NCI-H345 (cell line): ENCODE measurements at places on chromosomes 12 and 14.
A peak's percentile ranks its signal among the peaks of the same experiment; 100 is the strongest.

DNA sequence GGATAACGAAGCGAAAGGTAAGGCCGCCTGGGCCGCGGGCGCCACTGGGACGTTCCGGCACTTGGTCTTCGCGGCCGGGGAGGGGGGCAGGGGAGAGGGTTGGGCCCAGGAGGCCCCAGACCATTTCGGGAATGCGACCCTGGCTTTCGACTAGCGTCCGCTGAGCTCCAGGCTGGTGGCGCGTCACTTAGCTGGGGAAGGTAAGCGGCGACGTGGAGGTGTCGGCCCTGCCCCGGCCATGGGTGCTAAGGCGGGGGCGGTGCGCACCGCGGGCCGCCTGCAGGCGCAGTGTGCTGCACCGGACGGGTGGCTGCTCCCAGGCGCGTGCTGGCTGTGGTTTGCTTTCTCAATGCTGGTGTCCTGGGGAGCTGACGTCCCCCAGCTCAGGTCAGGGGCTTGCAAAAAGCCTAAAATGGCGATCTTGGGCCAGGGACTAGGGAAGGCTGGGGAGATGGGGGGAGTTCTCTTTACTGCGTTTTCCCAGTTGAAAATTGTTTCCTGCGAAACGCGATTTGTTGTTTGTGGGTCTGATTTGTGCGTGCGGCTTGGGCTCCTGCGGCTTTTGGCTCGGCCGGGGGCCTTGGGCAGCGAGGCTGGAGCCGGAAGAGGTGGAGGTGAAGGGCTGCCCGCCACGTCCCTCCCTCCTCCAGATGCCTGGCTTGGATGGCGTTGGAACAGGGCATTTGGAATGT, 1.2 kb downstream of the HOXC10 start:
- no peak for DNase-seq

DNA sequence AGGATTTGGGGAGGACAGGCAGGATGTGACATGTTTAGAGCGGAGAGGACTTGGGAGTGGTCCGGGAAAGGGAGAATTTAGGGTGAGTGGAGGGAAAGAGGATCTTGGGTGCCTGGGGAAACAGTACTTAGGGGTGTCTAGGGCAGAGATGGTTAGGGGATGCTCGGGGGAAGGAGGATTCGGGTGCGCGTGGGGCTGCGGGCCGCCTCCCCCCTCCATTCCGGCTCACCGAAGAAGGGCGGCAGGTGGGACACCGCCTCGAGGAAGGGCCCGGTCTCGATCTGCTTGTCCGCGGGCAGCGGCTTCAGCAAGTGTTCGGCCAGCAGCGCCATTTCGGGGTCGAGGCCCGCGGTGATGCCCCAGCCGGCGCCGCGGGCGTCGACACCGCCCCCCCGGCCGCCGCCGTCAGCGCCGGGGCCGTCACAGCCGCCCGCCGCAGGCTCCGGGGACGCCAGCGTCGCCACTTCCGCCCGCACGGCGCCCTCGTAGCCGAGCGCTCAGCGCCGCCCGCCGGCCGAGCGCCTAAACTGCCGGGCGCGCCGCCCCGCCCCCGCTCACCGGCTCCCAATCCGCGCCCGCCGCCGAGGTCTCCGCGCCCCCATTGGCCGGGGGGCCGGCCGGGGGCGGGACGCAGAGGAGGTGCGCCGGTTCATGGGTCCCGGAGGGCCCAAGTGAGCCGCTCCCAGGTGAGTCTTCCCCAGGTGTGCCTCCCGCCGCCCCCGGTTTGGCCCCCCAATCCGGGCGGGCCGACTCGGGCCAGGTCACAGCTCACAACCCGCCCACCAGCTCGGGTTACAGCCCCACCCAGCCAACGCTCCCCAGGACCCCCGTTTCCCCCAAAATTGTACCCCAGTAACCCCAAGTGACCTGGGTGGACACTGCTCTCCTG, at the start of gene GLTP:
GLTP (minus strand) TSS at position 499 of the 889 bp plus-strand sequence; CDS start at position 332, 167 bp downstream.
- DNase-seq, result peak; percentile 93

- DNase-seq, result no peak
Measured at GRCh38 chr14:90616313-90616712, 199.9 kb downstream of the TTC7B start.

DNA sequence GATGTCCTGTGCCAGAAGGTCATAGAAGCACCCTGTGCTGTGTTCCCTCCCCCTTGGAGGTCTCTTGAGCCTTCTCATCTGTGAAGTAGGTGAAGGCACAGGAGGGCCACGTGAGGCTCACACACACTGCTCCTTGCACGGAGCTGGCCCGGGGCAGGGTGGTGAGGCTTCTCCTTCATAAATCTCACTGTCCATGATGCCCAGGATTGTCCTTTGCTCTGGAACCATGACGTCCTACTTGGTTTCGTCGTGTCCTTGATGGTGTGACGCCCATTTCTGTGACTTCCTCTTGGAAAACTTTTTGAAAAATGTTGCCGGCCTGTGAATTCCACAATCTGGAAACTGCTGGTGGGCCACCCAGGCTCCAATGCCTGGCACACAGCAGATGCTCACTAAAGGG, 34.4 kb downstream of the SH2B3 start:
- DNase-seq, result no peak

GRCh38 chr12:116931665-116932064, 20.9 kb downstream of the FBXW8 start:
- DNase-seq, result no peak

DNA sequence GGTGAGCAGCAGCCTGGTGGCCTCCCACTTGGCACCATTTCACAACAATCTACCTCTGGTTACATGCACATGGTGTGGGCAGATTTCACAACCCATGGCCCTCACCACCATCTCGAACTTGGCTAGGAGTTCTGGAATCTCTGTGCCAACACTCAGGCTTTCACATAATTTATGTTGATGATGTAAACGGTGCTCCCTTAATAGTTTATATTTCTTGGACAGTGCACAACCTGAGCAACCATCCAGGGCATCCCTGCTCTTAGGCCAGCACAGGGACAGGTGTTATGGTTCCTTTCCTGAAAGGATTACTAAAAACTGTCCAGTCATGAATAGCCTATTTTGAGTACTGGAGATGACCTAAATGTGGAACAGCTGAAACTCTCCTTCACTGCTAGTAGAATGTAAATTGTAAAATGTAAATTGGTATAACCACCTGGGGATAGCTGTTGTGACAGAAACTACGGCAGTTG, 28.6 kb downstream of the ABCB9 start:
- no peak for DNase-seq

DNA sequence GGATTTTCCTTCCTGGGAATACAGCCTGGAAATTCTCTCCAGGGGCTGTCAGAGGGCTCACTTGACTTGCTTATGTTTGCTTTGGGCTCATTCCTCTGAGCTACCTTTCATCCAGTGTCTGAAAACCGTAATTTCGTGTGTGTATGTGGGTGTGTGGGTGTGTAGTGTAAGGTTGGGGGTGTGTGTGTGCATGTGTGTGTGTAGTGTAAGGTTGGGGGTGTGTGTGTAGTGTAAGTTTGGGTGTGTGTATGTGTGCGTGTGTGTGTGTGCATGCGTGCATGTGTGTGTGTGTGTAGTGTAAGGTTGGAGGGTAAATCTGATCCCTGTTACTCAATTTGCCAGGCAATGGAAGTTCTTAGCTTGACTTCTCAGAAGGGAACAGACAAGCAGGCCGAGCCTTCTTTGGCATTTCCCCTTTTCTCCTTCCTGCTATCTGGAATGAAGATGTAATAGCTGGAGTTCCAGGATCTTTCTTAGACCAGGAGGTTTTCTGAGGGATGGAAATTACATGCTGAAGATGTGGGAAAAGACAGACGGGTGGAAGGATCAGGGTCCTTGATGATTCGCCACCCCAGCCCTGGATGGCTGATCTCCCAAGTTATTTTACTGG, 15.5 kb upstream of the BEGAIN start:
- no peak for DNase-seq

GRCh38 chr14:96271421-96271762, 15.4 kb downstream of the BDKRB1 start:
- no peak for DNase-seq

DNA sequence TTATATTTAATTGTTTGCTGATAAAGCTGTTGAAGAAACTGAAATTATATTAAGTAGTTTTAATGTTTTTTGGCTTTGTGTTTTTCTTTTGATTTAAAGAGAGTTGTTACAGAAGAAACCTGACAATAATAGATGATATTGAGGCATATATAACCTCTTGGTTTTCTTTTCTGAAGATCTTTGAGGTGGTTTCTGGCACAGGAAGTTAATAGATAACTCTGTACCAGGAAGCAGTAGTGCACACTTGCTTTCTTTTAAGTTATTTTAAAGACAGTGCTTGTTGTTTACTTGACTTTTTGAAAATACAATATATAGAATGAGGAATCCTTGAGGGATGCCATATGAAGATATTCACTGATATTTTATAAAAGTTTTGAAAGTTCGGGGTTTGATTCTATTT, 209.0 kb upstream of the FBXO33 start:
- DNase-seq, result no peak

GRCh38 chr14:61671082-61671481, 24.2 kb upstream of the HIF1A start:
- DNase-seq, result no peak

- no peak for DNase-seq
Measured at GRCh38 chr14:69449216-69449615, 35.3 kb upstream of the PLEKHD1 start.

GRCh38 chr12:89856431-89856830, 147.8 kb upstream of the ATP2B1 start:
- no peak for DNase-seq

DNA sequence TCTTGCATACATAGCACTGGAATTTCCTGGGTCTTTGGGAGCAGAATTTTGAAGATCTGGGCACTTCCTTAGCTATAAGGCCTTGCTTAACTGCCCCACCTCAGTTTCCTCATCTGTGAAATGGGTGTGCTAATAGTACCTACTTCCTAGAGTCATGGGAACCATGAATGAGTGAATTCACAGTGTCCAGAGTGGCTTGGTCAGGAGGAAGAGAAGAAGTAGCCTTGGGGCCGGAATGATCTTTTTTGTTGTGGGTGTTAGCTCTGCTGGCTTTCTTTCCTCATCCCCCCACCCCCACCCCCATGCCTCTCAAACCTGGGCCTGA, 2.4 kb downstream of the SH2B3 start:
- no peak for DNase-seq

DNA sequence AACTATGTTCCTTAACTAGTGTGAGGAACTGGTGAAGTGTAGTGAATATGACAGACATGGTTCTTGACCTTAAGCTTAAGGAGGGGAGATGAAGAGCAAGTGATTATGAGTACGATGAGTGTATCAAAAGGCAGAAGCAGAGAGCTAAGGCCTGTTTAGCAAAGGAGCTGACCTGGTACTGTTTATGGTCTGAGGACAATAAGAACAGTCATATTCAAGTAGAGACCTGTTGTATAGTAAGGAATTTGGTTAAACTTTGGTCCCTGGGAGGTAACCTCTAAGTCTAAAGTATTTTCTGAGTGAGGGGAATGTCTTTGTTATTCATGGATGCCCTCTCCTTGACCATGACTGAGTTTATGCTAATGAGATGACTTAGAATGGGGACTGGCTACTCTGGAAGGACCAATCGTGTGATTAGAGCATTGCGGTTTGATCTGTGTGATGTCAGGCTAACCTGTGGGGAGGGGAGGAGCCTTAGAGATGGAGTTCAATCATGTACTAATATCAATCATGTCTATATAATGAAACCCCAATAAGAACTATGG, 389.3 kb downstream of the BMP4 start:
- DNase-seq, result no peak

- no peak for DNase-seq
Measured at GRCh38 chr12:77384941-77385340, 319.6 kb upstream of the E2F7 start.

DNA sequence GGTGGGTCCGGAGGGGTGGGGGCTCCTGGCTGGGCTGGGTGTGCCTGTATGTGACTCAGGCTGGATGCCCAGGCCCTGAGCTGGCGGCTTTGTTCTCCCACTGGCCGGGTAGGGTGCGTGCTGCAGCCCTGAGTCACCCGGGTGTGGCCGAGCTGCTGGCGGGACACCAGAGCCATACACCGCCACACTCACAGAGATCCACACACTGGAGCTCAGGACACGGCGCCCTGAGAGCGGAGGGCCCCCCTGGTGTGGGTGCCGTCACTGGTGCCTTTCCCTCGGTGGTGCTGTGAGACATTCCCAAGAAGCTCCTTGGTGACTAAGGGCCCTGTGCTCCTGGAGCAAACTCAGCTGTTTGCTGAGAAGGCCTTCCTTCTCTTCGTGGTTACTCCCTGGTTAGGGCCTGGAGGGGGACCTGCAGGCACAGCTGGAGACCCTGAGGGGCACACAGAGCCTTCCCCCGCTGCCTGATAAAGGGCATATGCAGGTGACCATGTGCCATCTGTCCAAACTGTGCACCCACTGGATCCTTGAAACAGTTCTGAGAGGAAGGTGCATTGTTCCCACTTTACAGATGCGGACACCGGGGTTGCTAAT, 44.3 kb downstream of the KRT80 start:
- DNase-seq, result no peak
